ENCODE measurements at places on chromosomes 5 and 9. TPM values are rescaled to one million over a fixed set of nuclear protein-coding genes. Genes with fewer than 3 reads are reported as not detected.

Gene HBEGF
- 14.3 TPM for total RNA-seq

Gene SLCO6A1
- 0.25 TPM for total RNA-seq

Gene PDZD2
- total RNA-seq, result 39.1 TPM

Gene SLC23A1
- total RNA-seq, result not detected

Gene SEMA6A
- 37.1 TPM for total RNA-seq

Gene ZNF483
- 28.8 TPM for total RNA-seq

Gene SLC6A19
- total RNA-seq, result under 0.01 TPM
